ENCODE measurements at places on chromosomes 6 and 20. TPM values are rescaled to one million over a fixed set of nuclear protein-coding genes. Genes with fewer than 3 reads are reported as not detected.

Gene PSORS1C2
- not detected for total RNA-seq

Gene SNTA1
- total RNA-seq = 28.5 TPM

Gene SRC
- 10.6 TPM for total RNA-seq

Gene PAK5
- total RNA-seq = not detected
